ENCODE measurements at places on chromosomes 6 and 20.
A peak's percentile ranks its signal among the peaks of the same experiment; 100 is the strongest.

DNA sequence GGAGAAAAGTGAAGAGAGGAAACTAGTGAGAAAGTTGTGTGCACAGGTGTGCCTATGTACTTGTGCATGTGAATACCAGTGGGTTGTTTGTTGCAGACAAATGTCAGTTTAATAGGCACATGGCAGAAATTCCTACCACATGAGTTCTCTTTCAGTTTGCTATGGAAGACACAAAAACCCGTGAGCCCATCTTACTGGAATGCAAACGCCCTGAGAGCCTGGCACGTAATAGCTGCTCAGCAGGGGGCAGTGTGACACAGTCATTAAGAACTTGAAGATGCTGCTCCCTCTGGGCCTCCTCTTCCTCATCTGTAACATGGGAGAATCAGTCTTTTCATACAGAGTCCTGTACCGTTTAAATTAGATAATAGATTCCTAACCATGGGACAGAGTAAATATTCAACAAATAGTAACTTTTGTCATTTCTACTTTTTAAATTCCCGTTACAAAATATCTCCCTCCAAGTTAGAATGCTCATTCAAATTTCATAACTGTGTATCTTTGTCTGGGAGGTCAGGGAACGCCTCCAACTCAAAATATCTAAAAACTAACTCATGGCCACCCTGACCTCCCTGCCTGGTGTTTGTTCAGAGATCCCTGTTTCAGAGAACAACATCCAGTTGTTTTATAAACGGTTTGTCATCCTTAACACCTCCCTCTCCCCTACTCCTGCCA, 802.9 kb downstream of the MAFB start:
- no peak for DNase-seq

- no peak for DNase-seq
Measured at GRCh38 chr6:37068356-37069270, 63.2 kb downstream of the FGD2 start.

DNA sequence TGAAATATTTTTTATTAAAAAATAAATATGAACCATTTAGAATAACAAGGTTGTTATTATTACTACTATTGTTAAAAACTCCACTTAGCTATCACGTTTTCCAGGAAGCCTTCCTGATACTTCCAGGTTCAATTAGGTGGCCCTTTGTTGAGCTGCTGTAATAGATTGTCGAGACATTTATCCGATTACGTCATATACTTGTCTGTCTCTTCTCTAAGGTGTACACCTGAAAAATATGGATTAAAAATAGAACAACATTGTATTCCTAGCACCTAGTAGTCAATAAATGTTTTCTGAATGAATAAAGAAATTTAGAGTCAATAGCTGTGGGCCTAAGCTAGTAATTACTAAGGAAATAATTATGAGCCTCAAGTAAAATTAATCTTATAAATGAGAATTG, 359.6 kb downstream of the RNF144B start:
- DNase-seq, result no peak

- DNase-seq, result no peak
Measured at GRCh38 chr6:16839631-16840179, 78.4 kb upstream of the ATXN1 start.

DNA sequence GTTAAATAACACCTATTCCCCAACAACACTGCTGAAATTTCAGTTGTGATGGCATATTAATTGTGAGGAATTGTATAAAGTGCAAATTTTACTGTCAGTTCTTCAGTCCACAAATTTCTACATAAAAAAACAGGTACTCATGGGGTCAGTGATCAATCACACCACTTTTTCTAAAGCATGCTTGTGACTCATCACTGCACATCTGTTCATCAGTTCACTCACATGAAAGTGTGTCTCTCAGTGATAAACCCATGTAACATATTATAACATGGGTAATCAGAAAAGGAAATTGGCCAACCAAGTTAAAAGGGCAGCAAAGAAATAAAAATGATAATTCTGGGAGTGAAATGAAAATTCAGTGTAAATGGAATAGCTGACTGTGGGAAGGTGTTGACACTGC, 234.7 kb upstream of the FKBP1C start:
- DNase-seq, result no peak

GRCh38 chr6:137099689-137100403, 55.1 kb upstream of the IL20RA start:
- DNase-seq, result no peak

DNA sequence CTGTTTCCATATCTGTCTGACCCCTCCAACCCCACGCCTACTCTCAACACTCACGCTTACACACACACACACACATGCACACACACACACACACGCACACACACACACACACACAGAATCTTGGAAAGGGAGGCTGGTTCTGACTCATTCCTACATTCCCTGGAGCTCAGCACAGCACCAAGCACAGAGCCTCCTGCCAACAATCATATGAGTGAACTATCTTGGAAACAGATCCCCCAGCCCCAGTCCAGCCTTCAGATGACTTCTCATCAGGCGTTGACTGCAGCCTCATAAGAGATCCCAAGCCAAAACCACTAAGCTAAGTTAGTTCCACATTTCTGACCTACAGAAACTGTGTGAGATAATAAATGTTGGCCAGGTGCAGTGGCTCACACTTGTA, 14.1 kb upstream of the HCK start:
- no peak for DNase-seq

- no peak for DNase-seq
Measured at GRCh38 chr6:143166247-143166695, 105.6 kb downstream of the AIG1 start.

- DNase-seq, result no peak
Measured at GRCh38 chr6:82088978-82089771, 158.4 kb downstream of the IBTK start.

DNA sequence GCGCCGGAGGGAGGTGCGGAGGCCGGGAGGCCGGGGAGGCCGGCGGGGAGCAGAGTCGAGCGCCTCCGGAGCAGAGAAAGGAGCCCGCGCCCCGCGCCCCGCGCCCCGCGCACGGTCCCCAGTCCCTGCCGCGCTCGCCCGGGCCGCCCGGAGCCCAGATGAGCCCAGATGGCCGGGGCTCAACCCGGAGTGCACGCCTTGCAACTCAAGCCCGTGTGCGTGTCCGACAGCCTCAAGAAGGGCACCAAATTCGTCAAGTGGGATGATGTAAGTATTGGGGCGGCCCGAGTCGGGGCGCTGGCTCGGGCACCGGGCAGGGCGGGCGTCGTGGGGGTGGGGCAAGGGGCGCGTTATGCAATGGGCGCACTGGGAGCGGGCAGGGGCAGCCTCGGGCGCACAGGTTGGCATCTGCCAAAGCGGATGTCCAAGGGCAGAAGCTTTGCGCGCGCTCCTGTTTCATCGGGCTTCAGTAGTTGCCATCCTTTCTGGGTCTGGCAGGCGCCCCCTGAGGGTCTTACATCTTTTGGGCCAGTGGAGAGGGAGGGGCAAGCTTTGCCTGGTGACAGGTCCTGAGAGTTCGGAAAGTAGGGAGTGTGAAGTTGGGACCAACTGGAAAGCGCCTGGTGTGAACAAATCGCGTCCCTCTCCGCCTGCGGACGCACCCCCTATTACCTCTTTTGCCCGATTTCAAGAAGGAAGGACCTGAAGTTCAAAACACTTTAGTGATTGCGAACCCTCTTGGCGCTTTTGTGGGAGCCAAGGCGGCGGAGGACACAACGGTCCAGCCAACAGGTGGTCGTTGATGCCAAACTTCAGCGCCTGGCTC, 631 bp downstream of the PLCB1 start:
- no peak for DNase-seq

GRCh38 chr6:149918151-149918905, 4.6 kb downstream of the RAET1G start:
- DNase-seq, result no peak

DNA sequence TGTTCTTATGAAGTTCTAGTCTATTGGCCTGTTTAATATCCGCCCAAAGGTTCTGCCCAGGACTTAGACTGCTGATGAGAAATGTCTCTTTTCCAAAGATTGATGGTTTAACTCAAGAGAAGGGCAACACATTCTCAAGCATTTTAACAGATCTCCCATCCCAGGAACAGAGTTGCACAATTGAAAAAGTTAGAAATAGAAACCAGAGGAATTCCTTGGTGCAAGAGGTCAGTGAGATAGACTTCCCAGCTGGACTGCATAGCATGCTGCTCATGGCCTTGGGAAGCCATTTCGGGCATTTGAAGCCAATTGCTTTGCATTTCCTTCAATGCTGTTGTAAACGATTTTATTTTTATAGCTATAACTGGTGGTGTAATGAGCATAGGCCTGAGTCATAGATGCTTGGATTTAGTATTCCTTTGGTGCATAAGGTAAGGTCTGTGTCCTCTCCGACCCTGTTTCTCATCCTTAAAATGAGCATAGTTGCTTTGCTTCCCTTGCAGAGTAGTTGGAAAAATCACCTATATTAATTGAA, 292.2 kb upstream of the JAG1 start:
- DNase-seq, result no peak

GRCh38 chr6:336159-337114, 44.1 kb downstream of the DUSP22 start:
- DNase-seq, result no peak

DNA sequence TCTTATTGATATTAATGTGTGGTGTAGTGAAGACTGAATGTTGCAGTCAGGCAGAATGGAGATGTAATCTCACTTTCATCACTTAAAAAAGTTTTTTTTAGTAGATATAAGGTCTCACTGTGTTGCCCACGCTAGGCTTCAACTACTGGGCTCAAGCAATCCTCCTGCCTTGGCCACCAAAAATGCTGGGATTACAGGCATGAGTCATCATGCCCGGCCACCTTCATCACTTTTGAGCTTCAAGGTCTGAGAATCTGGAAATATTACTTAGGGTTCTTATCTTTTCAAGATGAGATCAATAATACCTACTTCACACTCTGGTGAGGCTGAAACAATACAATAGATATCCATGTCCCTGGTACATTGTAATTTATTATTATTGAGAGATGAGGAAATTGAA, 31.6 kb downstream of the ADGRG6 start:
- no peak for DNase-seq

DNA sequence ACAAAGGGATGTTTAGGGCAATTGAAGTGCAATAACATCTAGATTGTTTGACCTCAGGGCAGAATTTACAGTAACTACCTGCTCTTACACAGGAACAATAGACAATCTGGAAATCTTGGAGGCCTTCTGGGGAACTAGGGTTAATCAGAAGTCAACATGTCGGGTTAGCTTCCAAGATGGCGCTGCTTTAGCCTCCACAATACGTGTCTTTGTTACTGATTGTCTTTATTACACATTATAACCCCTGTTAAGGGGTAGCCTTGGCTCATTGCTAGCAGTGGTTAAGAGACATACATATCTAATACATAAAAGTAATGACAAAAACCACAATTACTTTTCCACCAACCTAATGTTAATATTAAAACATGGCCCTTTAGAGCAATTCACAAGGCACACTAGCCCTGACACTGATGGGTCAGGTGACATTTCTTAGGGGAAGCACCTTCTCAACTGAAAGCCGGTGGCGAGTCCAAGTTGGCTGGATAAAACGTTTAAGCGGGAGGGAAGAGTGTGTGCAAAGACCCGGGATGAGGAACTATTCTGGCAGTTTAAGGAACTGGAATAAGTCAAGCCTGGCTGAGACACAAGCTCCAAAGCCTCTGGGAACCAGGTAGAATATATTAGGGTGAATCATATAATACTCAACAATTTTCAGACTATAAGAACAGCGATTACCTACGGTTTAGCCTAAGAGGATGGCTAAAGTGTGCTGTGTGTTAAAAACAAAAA, 236.9 kb downstream of the BCAS1 start:
- no peak for DNase-seq

GRCh38 chr6:27505209-27506027, 32.5 kb upstream of the ZNF184 start:
- peak; percentile 75 for DNase-seq

- DNase-seq, result no peak
Measured at GRCh38 chr20:1633535-1633934, 13.7 kb upstream of the SIRPB1 start.

DNA sequence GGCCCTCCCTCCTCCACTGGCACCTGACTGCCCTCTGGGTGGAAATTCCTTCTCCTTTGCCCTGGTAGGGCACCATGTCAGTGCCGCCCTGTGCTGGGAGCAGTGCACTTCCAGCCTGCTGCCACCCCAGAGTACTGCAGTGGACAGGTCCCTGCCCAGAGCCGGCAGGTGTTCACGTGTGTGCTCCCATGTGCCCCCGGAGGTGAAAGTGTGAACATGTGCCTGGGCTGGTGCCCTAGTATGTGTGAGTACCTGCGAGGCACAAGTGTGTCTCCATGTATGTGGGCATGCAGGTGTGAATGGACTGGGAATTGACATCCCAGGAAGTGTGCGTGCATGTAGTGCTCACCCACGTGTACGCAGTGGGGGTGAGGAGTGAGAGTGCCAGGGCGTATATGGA, 29.4 kb downstream of the SDCBP2 start:
- no peak for DNase-seq

DNA sequence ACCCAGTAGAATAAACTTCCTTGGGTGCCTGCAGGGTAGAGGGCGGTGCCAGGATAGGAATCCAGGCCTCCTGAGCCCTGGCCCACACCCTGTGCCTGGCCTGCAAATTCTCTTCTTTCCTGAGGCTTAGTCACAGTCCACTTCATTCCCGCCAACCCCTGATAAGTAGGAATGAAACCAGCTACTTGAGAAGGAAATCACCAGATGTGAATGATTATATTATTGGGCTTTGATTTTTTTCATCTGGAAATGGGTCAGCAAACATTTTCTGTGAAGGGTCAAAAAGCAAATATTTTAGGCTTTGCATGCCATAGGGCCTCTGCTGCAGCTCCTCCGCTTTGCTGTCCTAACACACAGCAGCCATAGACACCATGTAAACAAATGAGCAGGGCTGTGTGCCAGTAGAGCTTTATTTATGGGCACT, 50.2 kb downstream of the STK35 start:
- no peak for DNase-seq

DNA sequence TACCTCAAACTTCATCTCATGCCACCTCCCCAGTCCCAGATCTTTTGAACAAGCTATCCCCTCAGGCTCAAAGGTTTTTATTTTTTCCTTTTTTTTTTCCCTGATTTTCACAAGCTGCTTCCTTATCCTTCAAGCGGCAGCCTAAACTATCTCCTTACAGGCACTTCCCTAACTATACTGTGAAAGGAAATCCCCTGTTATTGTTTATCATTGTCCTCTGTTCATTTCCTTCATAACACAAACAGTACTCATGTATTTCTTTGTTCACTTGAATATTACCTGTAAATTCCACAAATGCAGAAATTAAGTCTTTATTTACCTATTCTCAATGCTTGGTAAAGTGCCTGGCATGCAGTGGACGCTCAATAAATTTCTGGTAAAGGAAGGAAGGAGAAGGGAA, 48.9 kb downstream of the ME1 start:
- DNase-seq, result no peak

Measured in LNCaP clone FGC (cell line).